GF-D8 (cell line): ENCODE measurements at places on chromosomes 5 and 9.

DNA sequence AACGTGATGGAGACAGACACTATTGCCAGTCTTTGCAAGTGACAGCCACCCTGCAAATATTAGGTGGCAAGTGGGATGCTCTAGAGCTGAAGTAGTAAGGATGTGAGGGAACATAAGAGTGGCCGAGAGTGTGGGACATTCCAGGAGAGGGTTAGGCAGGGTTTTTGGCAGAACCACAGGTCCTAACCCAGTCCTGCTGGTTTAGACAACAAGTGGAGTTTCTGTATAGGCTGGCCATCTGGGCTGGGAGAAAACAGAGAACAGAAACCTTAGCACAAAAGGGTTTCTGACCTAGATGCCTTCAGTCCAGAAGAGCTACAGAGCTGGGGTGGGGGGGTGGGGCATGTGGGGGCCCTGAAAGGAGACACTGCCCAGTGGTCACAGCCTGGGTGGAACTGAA is 107.4 kb downstream of the TMEM174 start:
- DNase-seq = no peak

- no peak for DNase-seq
Observed at GRCh38 chr5:107469064-107469463, 201.7 kb downstream of the EFNA5 start.

- no peak for DNase-seq
Observed at GRCh38 chr5:6722015-6722414, 8.8 kb downstream of the TENT4A start.

GRCh38 chr9:98369896-98370295 is 114.4 kb upstream of the TBC1D2 start:
- no peak for DNase-seq

DNA sequence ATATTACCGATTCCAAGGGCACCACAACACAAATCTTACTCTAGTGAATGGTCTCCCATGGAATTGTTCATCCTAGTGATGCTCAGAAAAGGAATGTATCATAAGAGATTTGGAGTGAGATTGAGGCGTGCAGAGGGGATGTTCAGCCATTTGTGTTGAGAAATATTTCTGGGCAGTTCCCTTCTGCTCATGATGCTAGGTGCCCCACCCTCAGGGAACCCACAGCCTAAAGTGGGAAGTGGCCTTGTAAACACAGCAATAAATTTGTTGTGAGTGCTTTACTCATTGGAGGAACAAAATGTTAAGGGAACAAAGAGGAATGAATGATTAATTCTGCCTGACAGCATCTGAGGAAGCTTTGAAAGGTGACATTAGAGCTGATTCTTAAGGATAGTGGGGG is 129.9 kb downstream of the TLE4 start:
- peak; percentile 28 for DNase-seq

DNA sequence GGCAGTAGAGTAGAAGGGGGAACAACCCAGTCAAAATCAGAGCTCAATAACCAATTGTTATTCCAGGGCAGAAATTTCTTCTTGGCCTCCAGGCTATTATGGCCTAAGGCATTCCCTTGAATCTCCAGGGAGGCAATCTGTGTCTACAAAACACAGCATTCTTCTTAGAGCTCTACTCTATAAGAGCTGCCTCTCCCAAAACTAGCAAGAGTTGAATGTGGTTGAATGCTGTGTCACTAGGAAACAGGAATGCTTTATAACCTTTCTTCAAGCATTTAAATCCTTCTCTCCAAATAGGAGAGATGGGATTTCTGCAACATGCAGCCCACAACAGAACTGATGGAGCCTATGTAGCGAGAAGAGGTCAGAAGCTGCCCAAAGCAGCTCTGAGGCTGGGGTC is 97.1 kb upstream of the APC start:
- DNase-seq = no peak

GRCh38 chr5:116887104-116887503 is 312.5 kb upstream of the SEMA6A start:
- DNase-seq = no peak

- DNase-seq = no peak
Observed at GRCh38 chr5:126139773-126140172, 283.4 kb upstream of the GRAMD2B start.

DNA sequence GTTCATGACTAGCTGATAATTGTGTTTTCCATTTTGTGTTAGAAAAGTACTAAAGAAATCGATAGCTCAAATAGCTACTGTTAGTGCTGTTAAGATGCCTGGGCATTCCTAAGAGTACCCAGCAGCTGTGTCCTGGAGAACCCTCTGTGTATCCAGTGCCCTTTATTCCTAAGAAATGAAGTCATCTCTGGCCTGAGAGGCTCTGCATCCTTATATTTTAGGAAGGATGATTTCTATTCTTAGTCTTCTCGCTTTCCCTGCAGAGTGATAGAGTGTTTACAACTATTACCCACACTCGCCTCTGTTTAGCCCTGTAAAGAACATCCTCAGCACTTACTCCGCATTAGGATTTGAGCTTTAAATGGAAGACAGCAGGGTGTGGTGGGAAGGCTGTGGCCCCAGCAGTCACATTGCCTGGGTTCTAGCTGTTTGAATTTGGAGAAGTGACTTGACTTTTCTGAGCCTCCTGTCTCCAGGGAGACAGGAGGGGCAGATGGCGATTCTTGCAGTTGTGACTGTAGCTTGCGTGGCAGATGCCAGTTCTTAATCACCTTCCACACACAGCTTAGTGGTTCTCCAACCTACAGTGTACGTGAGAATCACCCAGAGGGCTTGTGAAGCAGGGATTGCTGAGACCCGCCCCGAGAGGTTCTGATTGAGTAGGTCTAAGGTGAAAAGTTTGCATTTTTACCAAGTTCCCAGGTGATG is 177.2 kb upstream of the PITX1 start:
- no peak for DNase-seq

DNA sequence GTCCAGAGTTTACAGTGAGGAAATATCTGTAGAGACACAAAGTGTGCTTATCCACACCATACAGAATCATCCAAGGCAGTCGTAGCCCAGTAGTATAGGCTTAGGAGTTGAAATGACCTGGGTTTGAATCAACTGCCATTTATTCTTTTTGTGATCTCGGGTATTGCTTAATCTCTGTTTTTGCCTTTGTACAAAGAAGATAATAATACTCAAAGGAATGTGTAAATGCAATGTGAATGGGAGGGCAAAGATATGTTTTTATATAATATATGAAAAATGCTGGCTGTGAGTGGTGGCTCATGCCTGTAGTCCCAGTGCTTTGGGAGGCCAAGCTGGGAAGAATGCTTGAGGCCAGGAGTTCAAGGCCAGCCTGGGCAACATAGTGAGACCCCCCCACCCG is 141.1 kb downstream of the SPATA31D1 start:
- DNase-seq = no peak

DNA sequence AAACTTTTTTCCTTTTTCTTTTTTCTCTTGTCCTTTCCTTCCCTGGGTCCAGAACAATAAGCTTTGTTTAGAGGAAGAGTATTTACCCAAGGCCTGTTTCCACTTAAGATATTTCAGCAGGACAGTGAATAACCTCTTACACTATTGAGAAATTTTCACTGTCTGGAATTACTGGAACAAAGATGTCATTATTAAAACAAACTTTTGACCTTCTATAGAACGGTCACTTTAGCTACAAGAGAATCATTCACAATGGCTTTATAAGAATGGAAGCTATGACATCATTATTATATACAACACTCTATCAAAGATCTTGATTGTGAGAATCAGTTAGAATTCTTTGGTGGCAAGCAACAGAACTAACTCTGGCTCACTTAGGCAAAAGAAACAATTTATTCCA is 22.0 kb upstream of the ARHGAP26 start:
- no peak for DNase-seq

DNA sequence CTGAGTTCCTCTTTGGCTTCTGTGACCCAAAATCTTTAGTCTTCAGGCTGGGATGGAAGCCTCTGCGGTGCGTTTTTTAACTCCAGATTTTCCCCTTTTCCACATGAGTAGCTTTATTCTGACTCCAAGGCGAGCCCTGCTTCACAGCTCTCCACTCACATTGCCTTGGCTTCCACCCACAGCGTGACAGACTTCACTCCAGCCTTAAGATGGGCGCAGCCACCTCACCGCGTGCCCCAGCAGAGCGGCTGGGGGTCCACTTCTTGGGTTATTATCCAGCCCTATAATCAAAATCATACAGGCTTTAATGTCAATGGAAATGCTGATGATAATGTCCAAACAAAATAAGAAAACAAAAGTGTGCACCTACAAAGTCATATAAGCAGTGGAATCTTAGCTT is 1.2 kb downstream of the EXOC3 start:
- DNase-seq = no peak

- DNase-seq = no peak
Observed at GRCh38 chr9:29514336-29514735, 1941.1 kb upstream of the C9orf72 start.

DNA sequence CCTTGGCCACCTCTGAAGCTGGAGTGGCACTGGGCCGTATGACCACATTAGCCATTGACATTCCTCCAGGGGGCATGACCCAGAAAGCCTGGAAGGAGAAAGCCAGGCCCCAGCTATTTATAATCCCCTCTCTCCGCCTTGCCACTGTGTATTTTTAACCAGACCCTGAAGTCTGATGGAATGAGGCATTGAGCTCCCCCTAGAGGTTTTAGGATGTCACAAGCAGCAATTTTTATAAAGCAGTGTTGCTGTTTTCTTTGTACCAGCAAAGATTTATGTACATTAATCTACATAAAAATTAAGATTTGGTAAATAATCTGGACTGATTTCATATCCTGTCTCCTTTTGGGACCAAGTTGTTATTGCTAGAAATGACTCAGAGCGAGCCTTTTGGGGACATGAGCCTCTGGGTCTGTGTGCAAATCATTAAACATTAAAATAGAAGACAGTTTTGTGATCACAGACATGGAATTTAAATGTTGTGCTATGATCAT is 127.1 kb downstream of the TRIO start:
- peak; percentile 13 for DNase-seq

- DNase-seq = no peak
Observed at GRCh38 chr9:127931092-127931881, 710 bp upstream of the PIP5KL1 start.

GRCh38 chr5:54964405-54964804 is 21.0 kb downstream of the ESM1 start:
- no peak for DNase-seq

- DNase-seq = no peak
Observed at GRCh38 chr9:758146-758545, 83.4 kb upstream of the DMRT1 start.

DNA sequence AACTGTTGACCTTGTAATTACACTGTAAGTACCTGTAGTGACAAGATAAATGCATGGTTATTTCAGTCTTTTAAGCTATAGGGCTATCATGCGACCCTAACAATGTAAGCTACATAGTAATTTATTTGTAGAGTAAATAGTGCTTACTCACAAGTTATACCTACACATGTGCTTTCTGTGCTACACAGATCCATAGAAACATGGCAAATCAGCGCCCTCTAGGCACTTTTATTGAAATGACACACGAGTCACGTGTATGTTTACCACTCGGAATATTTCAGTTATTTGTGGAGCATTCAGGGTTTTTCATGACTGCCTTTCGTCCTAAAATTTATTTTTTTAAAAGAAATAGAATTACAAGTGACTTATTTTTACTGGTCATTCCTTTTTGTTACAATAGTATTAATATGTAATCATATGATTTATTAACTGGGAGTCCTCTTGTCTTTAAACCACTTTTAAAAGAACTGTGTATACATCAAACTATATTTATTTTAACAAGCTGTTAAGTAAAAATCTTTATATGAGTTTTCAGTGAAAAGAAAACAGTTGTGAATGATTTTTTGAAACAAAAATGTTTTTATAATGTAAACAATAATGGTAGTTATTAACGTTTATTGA is 1242.3 kb upstream of the WWC1 start:
- DNase-seq = no peak

DNA sequence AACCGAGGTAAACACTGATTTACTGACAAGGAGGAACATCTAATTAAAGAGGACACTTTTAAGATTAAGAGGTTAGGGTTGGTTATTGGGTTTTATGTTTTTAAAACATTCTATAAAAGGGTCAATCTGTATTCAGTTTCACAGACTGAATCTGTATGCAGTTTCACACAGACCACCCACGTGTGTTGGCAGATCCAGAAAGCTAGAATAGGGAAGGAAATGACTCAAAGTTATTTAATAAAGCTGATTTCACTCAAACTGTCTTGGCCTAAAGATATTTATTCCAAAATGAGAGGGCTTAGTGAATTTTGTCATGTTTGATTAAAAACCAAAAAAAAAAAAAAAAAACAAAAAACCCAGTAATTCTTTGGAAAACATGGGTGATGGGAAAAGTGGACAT is 140.2 kb downstream of the SLC24A2 start:
- no peak for DNase-seq

DNA sequence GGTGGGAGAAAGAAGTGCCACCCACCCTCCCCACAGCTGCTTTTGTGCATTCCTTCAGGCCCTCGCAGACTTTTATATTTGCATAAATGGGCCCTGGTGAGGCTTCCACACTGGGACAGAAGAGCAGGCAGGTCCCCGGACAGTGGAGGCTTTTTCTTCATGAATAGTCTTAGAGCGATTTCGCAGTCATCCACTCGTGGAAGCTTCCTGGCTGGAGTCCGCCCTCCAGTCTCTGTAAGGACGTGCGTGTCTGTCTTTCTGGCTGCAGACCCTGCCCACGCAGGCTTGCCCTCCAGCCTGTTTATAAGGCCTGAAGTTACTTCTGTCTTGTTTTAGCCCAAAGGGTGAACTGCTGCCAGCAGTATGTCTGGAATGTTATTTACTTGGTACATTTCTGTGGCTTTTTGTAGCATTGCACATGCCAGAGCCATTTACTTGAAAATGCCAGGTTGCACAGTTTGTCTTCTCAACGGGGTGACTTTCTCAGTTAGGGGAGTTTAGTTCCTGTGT is 195.7 kb downstream of the AOPEP start:
- no peak for DNase-seq

DNA sequence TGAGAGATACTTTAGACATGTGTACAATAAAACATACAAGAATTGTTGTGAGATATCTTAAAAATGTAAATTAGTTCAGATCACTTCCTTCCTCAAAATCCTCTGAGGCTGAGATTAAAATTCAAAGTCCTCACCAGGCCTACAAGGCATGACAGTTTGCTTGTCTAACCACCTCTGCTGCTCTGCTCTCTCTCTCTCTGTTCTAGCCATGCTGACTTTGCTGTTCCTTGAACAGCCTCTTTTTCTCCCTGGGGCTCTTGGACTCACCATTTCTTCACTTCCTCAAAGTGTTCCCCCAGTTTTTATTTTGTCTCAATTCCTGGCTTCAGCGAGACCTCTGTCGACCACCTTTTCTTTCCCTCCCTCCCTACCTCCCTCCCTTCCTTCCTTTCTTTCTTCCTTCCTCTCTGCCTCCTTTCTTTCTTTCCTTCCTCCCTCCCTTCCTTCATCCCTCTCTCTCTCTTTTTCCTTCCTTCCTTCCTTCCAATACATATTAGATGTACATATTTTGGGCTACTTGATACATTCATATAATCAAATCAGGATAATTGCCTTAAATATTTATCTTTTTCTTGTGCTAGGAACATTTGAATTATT is 27.0 kb downstream of the CATSPER3 start:
- no peak for DNase-seq

- DNase-seq = no peak
Observed at GRCh38 chr9:107228496-107229039, 54.5 kb upstream of the RAD23B start.

GRCh38 chr5:134568761-134569695 is 43.6 kb downstream of the JADE2 start:
- DNase-seq = no peak

- no peak for DNase-seq
Observed at GRCh38 chr5:34932947-34933346, 3.6 kb downstream of the DNAJC21 start.
